ENCODE measurements at places on chromosomes 5 and 9.

- DNase-seq, result peak; percentile 38
Observed at GRCh38 chr5:39080597-39081204, 6.5 kb upstream of the RICTOR start.

- DNase-seq, result no peak
Observed at GRCh38 chr5:83430130-83431010, 41.2 kb upstream of the VCAN start.

- DNase-seq, result no peak
Observed at GRCh38 chr5:127907907-127908306, 175.7 kb upstream of the SLC12A2 start.

DNA sequence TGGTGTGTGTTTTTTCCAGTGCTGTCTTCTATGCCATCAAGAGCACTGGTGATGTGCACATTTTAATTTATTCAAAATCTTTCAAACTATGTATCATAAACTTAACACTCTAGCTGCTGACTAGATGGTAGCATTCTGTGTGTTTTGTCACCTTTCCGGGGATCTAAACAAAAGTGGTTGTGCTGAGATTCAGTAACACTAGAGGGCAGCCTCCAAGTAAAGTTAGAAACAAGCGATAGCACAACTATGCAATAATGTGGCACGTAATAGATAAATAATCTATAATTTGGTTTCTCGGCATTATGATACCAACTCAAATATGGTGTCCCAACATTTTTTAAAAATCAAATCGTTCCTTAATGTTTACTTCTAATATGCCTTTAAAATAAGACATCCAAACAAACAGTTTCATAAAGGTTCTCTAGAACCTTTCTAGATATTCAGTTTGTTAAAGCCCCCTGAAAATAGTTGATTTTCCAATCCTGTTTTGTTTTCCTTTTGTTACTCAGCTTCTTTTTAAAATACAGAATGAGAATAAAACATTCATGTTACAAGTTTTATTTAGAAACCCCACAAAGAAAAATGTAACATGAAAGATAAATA, 16.9 kb downstream of the SEMA6A start:
- peak; percentile 12 for DNase-seq

- DNase-seq, result no peak
Observed at GRCh38 chr5:126067404-126067803, 355.8 kb upstream of the GRAMD2B start.

DNA sequence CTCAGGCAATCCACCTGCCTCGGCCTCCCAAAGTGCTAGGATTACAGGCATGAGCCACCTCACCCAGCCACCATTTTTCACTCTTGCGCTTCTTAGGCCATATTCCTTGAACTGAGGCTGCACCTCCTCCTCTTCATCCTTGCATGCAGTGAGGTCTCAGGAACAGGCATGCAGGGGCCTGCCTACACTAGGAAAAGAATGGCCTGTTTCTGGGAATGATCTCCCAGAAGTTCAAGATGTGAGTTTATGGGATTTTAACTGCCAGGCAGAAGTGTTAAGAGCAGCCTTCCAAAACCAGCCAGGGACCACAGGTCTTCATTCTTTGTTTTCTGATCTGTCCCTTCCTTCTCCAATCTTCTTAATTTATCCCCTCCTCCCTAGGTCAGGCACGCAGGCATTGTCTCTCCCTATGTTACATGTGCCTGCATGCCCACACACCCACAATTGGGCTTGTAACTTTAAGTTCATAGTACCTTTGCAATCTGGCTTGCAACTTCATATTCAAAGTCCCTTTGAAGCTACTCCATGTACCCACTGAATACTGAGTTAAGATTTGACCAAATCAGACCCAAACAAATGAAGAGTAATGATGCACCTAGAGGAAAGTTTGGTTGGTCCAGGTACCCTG, 10.5 kb upstream of the HSPA4 start:
- DNase-seq, result no peak

- no peak for DNase-seq
Observed at GRCh38 chr5:149677731-149678130, 52.4 kb upstream of the PPARGC1B start.

DNA sequence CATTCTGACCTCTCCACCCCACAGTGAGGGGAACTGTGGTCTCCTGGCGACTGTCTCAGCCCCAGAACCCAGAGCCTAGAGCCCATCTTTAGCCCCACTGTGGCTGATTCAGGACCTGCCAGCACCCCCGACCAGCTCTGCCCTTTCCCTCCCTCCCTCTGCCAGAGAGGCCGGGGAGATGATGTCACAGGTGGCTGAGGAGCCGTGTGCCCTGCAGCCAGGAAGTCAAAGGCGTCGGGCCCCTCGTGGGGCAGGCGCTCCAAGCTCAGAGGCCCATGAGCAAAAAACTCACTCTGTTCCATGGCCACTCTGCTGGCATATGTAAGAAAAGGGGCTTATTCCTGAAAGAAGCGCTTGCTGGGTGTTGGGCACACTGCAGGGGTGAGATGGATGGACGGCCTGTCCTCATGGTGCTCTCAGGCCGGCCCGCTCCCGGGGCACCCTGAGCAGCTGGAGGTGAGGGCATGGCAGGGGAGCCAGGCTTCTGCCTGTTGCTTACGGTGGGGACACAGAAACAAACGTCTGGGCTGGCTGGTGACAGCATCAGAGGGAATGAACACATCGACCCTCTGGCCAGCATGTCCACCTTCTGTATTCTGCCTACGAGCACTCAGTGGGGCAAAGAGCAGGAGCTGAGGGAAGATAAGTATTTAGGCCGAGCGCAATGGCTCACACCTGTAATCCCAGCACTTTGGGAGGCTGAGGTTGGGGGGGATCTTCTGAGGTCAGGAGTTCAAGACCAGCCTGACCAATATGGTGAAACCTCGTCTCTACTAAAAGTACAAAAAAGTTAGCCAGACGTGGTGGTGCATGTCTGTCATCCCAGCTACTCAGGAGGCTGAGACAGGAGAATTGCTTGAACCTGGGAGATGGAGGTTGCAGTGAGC, 41.1 kb downstream of the LAMC3 start:
- no peak for DNase-seq

- DNase-seq, result no peak
Observed at GRCh38 chr9:127078336-127078735, 44.1 kb downstream of the ANGPTL2 start.

GRCh38 chr5:144698484-144698883, 527.8 kb downstream of the KCTD16 start:
- no peak for DNase-seq

DNA sequence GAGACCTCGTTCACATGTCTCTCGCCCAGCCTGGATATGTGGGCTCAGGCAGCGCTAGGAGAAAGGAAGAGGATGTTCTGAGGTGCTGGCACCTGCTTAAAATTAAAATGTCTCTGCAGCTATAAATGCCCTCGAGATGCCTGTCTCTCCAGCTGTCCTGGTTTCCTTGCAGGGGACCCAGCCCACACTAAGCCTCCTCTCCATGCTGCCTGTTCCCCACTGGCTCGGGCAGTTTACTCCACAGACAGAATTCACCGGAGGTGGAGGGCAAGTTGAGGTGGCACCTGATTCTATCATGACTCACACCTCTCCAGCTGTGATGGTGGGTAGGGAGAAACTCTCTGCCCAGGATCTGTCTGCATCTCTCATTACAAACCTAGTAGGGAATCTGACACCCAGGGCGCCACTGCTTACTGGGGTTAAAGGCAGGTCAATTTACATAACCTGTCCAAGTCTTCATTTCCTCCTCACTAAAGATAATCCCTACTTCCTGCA, 420.9 kb downstream of the SPOCK1 start:
- DNase-seq, result no peak

GRCh38 chr9:136978073-136978864, 965 bp downstream of the PTGDS start:
- no peak for DNase-seq

- DNase-seq, result no peak
Observed at GRCh38 chr5:96509316-96509715, 76.3 kb upstream of the PCSK1 start.

GRCh38 chr9:10366171-10366779, 246.5 kb downstream of the PTPRD start:
- no peak for DNase-seq

DNA sequence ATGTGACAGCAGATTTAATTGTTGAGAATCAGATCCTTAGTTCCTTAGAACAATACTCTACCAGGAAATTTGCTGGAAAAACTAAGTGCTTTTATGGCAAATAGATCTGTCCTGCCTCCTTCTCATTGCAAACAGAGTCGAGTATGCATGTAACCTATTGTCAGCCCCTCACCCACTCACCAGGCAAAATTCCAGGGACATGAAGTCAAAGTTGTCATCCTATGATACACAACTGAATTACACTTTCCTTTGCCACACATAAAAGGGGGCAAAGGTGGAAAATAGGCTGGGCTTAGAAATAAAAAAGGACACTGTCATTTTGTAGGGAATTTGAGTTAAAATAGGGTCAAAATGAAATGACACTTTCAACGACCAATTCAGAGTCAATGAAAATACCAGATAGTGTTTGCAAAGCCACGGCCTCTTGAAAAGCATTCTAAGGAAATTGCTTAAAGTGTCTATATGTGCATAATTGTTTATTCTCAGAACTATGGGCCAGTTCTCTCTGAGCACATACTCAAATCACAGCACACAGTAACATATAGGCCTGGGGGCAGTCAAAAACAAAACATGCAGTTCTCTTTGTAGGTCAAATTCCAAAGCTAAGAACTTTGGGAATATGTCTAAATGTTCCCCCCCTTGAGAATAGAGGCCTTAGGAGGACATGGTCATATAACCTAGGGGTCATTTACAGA, 452.8 kb downstream of the NFIB start:
- DNase-seq, result no peak

- DNase-seq, result no peak
Observed at GRCh38 chr9:78325343-78325742, 28.4 kb downstream of the PSAT1 start.

GRCh38 chr9:65410926-65411325, 125.9 kb upstream of the FOXD4L5 start:
- DNase-seq, result no peak

DNA sequence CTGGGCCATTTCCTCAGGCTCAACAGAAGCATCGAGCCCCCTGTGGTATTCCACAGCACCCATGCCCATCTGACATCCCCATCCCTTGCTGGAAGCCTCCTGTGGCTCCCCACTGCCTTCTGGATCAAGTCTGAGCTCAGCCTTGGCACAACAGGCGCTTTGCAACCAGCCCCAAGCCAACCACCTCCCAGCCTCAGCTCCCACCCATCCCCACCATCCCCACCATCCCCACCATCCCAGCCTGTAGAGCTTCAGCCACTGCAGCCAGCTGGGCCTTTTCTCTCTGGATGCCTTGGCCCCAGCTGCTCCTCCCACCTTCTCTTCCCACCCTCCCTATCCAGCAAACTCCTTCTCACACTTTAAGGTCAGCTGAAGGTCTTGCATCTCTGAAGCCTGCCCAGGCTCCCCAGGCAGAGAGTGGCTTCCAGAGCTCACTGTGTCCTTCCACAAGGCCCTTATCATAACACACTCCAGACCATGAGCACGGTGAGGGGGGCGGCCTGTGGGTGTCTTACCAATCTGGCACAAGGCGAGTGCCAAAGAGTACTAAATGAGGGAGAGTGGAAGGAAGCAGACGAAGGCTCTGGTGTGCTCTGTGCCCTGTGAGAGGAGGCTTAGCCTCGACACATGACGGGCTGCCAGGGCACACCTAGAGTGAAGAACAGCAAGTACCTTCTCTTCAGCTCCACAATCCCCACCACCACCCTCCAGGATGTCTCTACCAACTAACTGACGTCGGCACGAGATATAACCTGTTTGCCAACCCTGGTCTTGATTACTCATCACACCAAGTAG, 6.5 kb downstream of the HIGD2A start:
- no peak for DNase-seq

DNA sequence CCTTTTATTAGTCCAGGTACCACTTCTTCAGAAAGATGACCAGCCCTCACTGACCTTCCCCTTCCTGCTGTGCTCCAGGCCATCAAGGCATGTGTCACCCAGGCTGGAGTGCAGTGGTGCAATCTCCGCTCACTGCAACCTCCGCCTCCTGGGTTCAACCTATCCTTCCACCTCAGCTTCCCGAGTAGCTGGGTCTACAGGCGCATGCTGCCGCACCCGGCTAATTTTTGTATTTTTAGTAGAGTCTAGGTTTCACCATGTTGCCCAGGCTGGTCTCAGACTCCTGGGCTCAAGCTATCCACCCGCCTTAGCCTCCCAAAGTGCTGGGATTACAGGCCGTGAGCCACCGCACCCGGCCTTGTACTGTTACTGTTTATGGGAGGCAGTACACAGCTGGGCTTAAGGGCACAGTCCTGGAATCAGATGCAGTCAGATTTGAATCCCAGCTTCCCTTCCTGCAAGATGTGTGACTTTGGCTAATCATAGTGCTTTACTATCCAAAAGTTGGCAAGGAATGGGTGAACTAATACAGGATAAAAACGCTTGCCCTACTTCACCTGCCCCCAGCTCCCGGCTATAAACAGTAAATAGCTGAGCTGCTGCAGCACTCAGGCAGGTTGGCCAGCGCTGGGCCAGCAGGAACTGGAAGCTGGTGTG, 483 bp upstream of the EIF4EBP3 start:
- DNase-seq, result no peak

DNA sequence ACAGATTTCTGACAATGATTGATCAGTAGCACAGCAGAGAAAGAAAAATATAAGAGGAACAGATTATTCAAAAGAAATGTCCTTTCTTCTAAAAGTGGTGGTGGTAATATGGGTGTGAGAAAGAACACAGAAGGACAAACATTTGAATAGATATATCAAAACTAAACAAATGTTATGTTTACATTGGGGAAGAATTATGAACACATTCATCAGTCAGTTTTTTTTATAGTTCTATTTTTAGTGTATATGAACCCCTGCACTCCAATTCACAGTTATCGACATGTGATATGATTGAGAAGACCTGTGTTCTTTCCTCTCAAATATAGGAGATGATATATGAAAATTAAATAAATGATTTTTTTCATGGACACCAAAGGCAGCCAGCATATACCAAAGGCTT, 128.6 kb downstream of the NNT start:
- DNase-seq, result no peak

DNA sequence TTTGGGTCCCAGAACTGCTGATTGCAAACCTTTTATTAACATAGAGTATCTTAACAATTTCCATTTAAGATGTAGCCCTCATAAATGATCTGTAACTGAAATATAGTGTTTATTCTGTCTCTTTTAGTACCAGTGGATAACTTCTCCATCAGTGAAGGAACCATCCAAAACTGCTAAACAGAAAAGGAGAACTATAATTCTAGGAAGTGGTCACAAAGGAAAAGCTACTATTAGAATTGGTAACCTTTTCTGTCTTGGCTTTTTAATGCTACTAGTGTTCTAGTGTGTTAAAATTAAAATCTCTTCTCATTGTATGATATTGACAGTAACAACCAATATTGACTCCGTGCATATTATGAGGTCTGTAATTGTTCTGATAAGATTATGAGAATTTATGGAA, 12.8 kb downstream of the CEP78 start:
- no peak for DNase-seq

DNA sequence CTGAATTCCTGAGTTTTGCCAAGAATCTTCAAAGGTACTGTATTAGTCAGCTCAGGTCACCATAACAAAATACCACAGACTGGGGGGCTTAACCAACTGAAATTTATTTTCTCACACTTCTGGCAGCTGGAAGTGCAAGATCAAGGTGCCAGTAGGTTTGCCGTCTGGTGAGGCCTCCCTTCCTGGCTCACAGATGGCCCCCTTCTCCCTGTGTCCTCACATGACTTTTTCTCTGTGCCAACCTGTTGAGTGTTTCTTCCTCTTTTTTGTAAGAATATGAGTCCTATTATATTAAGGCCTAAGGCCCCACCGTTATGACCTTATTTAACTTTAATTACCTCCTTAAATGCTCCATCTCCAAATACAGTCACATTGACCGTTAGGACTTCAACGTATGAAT, 156.1 kb upstream of the KIF2A start:
- DNase-seq, result no peak
